ENCODE measurements at places on chromosomes 7 and 10.

- no peak for DNase-seq
Measured at GRCh38 chr7:155252892-155253501, 44.7 kb upstream of the INSIG1 start.

GRCh38 chr7:41110186-41110585 is 592.7 kb downstream of the INHBA start:
- DNase-seq: no peak

DNA sequence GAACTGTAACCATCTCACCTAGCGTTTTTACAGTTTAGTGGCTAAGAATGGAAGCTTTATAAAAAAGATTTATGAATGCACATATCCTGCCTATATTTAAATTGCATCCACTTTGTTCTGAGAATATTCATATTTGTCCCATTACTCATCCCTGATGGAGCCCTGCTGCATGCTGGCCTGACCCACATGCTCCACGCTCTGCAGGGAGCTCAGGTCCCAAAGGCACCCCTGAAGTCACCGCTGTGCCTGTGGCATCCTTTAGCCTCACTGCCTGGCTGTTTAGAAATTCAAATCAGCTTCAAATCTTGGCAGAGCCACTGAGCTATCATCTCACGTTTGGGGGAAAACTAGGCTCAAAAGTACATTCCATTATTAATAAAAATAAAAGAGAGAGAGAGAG is 24.4 kb downstream of the C10orf90 start:
- no peak for DNase-seq

DNA sequence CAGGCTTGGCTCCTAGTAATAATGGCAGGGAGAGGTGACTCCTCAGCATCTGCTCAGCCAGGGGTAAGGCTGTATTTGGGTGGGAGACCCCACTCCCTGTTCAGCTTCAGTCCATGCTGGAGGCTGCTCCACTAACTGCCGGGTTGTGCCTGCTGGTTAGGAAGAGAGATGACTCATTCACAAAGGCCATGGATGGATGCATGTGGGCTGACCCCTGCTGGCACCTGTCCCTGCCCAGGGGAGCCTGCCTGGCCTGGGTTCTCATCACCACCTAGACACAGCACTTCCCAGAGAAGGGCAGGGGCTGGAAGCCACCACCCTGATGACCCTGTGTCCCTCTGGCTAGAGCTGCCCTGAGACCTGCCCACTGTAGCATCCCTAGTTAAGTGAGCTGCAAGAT is 59.0 kb downstream of the VSTM4 start:
- no peak for DNase-seq

GRCh38 chr7:18771834-18772566 is 276.5 kb downstream of the HDAC9 start:
- no peak for DNase-seq

DNA sequence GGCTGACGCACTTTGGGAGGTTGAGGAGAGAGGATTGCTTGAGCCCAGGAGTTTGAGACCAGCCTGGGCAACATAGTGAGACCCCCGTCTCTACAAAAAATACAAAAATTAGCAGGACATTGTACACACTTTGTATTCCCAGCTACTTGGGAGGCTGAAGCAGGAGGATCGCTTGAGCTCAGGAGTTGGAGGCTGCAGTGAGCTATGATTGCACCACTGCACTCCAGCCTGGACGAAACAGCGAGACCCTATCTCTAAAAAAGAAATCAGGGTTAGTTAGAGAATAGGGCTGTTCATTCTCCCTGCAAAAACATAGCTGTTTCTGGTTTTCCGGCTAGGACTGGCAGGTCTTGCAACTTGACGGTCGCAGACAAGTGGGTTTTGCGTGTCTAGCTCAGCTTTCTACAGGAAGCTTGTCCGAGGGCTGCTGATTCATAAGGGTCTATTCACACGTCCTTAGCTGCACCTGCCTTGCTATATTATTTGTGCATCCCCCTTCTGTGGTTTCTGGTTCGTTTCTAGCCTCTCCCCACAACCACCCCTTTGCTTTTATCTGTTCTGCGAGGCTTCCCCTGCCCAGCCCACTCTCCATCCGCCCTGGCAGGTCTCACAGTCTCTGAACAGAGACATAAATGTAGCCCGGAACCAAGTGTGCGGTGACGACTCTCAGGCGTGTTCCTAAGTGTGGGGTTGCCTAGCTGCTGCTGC is 10.7 kb downstream of the AMZ1 start:
- DNase-seq: peak; percentile 68

DNA sequence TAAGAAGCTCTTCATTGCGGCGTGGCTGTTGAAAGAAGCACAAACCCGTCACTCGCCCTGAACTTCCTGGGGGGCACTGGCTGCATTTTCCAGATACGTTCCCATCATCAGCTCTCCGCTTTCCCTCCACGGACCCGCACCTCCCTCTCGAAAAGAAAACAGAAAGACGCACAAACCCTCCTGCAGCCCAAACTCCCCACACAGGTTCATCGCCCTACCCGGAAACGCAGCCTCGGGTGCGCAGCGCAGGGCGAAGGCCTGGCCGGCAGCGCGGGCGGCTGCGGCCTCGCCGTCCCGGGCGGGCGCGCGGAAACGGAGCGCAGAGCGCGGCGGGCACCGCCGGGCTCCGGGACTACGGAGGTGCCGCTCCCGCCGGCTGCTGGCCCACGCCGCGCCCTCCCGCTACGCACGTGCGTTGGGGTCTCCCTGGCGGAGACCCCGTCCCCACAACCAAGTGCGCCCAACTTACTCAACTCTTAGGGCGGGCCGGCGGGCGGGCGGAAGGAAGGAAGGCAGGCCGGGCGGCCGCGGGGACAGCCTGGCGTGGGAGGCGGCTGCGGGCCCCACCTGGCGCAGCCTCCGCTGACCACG is 822 bp downstream of the ZNF800 start:
- peak; percentile 57 for DNase-seq

DNA sequence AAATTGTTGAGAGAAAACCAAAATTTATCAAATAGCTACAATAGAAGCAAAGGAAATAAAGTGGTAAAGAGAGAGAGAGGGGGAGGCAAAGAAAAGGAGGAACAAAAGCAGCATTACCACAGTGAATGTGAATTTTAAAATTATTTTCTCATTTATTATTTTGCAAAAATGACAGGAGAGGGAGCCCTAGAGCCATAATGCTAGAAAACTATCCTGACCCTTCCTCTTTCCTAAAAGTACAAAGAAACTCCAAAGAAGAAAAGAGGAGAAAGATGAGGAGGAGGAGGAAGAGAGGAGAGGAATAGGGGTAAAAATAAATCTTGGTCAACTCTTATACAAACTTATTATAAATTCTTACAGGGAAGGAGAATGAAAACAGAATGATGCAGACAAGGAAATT is 921.5 kb downstream of the NRG3 start:
- DNase-seq: no peak

DNA sequence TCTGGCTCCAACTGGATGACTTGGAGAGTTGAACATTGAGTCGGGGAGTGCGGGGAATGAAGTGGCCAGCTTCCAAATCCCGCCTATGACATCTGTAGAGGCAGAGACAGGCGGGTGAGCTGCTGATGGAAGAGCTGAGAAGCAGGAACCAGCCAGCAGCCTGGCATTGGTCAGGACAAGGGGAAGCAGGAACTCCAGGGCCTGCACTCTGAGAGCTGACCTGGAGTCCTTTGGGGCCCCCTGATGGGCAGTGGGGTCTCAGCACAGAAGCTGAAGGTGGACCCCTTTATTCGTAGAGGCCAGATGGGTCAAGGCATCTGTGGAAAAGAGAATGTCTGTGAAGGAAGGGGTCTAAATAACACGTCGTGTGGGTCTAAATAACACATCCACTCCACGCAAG is 57.0 kb downstream of the SEC61G start:
- DNase-seq: no peak

GRCh38 chr10:131760416-131761166 is 140.2 kb upstream of the PPP2R2D start:
- no peak for DNase-seq

DNA sequence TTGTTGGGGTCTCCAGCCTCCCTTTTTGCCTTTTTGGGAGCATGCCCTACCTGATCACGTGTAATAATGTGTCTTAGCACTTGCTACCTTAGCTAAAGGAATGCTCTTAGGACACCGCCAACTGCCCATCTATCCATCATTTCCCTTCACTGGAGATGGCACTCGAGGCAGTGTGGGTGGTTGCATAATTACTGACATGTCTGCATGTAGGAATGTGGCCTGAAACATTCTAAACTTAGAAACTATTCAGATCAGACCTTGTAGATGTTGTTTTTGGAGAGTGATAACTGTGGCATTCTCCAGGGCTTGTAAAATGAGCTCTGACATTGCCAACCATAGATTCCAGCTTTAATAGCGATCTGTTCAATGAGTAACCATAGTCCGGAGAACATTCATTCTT is 365.8 kb downstream of the BBS9 start:
- no peak for DNase-seq

DNA sequence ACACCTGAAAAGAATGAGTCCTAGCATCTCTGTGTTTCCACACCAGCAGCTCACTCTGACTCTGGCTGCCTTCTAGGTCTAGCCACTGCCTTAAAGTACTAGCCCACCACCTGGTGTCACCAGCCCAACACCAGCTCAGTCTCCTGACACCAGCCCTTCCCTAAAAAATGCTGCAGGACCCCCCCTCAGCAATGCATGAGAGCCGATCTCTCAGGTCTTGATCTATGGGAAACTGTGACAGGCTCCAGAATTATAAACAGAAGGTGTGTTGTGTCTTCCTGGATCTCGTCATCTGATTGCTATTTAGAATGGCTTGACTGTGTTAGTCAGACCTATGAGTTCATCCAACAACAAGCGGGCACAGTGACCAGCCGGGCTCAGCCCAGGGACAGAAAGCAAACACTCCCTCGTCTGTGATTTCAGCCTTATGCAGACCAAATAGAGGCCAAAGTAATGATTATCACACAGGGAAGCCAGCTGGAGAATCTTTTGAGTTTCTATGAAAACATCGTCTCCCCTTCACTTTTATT is 66.6 kb downstream of the CUBN start:
- no peak for DNase-seq

GRCh38 chr7:105776068-105776790 is 100.2 kb downstream of the ATXN7L1 start:
- no peak for DNase-seq

GRCh38 chr10:66837335-66837734 is 88.5 kb upstream of the LRRTM3 start:
- DNase-seq: no peak

GRCh38 chr7:156466272-156466671 is 174.3 kb upstream of the RNF32 start:
- DNase-seq: no peak

GRCh38 chr7:103343758-103344452 is 662 bp downstream of the DNAJC2 start:
- DNase-seq: no peak

GRCh38 chr7:156474241-156474743 is 166.3 kb upstream of the RNF32 start:
- DNase-seq: no peak

DNA sequence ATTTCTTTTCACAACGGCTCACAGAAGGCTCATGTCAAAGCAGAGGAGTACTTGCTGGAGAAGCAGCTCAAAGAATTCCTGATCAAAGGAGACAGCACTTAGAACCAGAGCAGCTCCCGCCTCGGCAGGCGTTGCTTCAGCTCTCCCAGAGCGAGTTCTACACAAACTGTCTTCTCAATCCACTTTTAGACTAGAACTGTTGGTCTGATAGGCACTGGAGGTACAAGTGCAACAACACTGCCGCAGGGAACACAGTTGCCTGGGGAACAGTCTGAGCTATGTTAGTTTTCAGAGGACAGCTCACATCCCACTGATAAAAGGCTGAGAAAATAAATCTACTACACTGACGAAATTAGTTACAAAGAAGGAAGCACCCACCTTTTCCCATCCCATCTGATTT is 35.4 kb downstream of the CYTH3 start:
- no peak for DNase-seq

GRCh38 chr7:139702811-139703486 is 74.8 kb downstream of the HIPK2 start:
- no peak for DNase-seq
